ENCODE measurements at places on chromosomes 7 and 10.
A peak's percentile ranks its signal among the peaks of the same experiment; 100 is the strongest.

- ATAC-seq: peak; percentile 84
Observed at GRCh38 chr7:106626376-106627164, 34.4 kb downstream of the CCDC71L start.

GRCh38 chr7:128939861-128940410, 2.2 kb downstream of the IRF5 start:
- peak; percentile 1 for ATAC-seq

- ATAC-seq: no peak
Observed at GRCh38 chr7:80107278-80107677, 27.4 kb upstream of the GNAI1 start.

- no peak for ATAC-seq
Observed at GRCh38 chr10:89120931-89121763, 86.0 kb downstream of the CH25H start.

- no peak for ATAC-seq
Observed at GRCh38 chr10:15300145-15300544, 70.9 kb downstream of the FAM171A1 start.

- ATAC-seq: no peak
Observed at GRCh38 chr10:48557511-48558123, 47.3 kb downstream of the ARHGAP22 start.

All from esophagus mucosa (tissue), 1 donor.